ENCODE measurements at places on chromosomes 11 and 22.

DNA sequence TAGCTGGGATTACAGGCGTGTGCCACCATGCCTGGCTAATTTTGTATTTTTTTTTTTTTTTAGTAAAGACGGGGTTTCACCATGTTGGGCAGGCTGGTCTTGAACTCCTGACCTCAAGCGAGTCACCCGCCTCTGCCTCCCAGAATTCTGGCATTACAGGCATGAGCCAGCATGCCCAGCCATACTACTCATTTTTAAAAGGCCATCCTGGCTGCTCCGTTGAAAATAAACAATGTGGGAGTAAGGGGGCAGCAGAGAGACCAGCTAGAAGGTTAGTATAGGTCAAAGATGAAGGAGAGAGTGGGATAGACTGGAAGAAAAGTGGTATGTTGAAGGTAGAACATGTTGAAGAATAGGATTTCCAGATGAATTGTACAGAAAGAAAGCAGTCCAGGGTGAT is 17.6 kb upstream of the LIN7C start:
- no peak for DNase-seq

DNA sequence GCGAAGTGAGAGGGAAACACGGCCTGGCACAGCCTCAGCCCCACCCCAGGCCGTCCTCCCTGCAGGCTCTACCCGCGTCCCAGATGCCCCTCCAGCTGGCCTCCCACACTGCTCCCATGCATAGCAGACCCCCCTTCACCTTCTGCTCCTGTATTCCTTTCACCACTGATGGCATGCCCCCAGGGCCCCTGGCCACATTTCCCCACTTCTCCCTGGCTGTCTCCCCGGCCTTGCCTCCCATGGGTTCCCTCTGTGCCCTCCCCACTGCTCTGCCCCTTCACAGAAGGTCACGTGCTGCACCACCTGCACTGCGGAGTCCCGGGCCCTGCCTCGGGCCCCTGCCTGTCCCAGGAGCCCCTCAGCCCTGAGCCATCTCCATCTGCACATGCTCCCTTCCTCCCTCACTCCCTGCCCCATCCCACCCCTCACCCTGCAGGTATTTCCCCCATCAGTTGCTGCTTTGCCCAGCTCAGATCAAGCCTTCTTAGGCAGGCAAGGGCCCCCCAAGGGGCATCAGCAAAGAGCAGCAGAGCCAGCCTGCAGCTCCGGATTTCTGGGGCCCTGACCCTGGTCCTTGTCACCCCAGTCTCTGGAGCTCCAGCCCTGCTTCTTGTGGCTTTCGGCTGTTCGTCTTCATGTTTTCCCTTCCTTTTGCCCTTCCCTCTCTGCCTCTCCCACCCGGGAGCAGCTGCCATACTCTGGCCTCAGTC is 46.4 kb downstream of the GAB4 start:
- DNase-seq = no peak

DNA sequence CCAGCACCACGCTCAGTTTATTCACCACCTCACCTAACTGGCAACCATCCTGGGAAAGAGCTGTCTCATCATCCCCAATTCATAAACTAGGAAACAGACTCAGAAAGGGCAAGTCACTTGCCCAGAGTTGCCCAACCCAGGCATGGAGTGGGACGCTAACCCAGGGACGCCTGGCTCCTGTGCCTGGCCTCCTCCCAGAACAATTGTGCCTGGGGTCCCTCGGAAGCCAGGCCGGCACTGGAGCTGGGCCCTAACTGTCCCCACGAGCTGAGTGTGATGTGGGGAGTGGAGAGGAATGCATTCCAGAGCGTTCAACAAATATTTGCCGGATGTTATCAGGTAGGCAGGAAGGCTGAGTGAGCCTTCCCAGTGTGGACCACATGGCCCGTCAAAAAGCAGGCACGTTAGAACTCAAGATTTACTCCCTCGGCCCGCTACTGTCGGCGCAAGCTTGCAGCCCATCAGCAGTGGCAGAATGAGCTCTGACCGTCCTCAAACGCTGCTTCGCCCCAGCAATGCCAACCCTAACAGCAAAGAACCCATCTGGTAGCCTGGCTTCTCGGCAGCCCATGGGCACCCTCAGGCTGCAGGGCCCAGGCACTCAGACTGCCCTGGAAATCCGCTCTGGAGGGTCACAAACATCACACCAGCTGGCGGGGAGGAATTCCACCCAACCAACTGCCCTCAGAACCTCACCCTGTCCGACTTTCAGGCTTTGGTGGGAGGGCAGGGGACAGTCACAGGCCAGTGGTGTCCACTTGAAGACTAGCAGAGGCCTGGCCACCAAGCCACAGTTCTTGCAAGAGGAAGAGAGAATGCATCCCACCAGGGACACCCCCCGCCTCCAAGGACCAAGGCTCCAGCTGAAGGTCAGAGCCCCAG is 35.6 kb downstream of the MYH9 start:
- no peak for DNase-seq

DNA sequence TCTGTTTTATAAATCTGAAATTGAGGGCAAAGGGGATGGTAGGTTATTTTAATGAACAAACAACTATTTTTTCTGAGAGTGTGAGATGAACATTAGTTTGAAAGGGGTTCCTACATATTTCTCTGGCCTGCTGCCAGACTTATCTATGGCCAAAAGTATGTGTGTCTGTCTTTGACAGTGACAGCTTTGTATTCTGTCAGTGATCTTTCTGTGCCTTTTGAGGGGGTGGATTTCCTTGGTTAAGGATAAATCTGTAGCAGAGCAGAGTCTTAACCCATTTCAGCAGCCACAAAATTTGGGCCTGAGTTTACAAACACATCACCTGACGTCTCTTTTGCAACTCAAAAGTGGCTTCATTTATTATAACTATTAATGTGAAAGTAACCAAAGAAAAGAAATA is 30.9 kb downstream of the ZFTA start:
- DNase-seq = no peak

DNA sequence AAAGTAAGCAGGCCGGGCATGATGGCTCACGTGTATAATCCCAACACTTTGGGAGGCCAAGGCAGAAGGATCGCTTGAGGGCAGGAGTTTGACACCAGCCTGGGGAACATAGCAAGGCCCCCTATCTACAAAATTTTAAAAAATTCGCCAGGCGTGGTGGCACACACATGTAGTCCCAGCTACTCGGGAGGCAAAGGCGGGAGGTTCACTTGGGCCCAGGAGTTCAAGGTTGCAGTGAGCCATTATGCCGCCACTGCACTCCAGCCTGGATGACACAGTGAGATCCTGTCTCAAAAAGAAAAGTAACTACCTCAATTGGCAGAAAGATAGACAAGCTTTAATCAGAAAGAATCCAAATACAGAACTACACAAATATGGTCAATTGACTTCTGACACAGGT is 31.0 kb downstream of the CADM1 start:
- no peak for DNase-seq

DNA sequence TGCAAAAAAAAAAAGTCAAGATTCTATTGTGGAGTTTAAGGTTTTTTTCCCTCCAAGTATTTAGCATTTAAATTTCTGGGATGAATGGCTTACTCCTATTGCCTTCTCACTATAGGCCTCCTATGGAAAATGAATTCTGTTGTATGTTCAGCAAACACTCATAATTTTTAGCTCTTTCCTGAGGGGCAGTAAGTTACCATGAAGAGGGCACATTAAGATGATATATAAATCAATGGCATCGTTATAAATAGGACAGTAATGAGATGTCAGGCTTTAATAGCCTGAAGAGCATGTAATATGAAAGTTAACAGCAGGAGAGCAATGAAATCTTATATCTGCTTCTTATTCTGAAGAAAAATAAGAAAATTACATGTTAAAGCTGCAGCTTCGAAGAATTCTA is 32.9 kb downstream of the C11orf87 start:
- DNase-seq = no peak

DNA sequence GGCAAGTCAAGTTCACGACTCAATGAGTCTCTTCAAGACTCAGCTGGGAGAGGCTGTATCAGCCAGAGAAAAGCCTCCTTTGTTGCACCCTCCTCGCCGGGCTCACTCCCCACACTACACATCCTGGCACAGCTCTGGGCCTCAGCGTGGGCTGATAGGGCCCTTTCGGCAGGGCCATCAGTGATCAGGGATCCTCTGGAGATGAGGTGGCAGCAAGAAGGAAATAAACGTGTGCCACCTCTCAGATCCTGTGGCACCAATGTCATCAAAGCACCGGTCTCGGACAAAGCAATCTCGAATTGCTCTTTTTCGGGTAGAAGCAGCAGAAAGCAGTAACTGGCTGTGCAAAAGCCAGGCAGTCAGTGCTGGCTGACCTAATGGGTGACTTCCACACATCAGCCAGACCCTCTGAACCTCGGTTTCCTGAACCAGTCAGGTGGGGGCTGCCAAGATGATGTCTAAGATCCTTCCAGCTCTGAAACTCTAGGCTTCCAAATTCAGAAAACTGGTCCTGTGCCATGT is 2.1 kb downstream of the EHD1 start:
- no peak for DNase-seq

DNA sequence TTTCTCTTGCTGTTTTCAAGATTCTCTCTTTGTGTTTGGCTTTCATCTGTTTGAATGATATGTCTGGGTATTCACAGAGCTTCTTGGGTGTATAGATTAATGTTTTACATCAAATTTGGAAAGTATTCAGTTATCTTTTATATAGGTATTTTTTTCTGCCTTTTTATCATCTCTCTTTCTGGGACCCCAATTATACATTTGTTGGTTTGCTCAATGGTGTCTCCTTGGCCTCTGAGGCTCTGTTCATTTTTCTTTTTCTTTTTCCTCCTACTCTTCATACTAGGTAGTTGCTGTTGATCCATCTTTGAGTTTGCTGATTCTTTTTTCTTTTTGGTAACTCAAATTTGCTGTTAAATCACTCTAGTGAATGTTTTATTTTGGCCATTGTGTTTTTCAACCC is 14.3 kb downstream of the PLAAT5 start:
- no peak for DNase-seq

DNA sequence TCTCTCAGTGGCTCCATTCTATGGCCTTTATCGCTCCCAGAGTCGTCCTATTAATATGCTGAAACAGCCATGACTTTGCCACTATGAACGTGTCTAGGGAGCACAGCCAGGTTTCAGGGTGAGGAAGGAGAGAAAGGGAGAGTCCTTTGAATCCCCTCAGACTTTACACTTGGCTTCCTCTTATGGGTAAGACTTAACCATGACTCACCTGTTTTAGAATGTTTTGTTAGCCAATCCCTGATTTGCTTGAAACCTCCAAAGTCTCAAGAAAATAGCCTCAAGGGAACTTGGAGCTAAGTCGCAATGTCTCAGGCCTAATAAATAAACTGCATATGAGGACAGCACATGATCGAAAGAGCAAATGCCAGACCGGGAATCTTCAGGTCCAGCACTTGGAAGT is 131.2 kb upstream of the RCN1 start:
- no peak for DNase-seq

DNA sequence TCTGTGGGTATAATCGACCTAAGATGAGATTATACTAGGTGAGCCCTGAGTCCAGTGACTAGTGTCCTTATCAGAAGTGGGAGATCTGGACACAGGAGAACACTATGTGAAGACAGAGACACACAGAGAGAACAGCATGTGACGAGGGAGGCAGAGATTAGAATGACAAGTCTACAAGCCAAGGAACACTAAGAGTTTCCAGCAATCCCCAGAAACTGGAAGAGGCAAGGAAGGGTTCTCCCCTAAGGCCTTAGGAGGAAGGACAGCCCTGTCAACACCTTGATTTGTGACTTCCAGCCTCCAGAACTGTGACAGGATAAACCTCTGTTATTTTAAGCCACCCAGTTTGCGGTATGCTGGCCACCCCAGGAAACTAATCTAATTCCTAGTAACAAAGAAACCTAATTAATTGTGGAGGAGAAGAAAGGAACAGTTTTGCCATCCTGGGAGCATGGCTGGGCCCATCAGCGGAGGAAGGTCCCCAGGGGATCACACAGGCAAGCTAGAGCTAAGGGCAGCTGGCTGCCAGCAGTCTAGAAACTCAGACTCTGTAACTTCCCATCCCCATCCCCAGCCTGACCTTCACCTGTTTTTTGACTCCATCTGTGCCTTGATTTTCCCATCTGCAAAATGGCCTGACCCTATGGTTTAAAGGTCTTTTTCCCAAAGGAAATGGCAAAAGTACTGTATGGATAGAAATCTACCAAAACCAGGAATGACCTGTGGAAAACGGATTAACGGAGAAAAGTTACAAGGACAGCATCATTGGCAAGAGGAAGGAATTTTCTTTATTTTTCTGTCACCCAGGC is 10.3 kb upstream of the THOC5 start:
- no peak for DNase-seq

DNA sequence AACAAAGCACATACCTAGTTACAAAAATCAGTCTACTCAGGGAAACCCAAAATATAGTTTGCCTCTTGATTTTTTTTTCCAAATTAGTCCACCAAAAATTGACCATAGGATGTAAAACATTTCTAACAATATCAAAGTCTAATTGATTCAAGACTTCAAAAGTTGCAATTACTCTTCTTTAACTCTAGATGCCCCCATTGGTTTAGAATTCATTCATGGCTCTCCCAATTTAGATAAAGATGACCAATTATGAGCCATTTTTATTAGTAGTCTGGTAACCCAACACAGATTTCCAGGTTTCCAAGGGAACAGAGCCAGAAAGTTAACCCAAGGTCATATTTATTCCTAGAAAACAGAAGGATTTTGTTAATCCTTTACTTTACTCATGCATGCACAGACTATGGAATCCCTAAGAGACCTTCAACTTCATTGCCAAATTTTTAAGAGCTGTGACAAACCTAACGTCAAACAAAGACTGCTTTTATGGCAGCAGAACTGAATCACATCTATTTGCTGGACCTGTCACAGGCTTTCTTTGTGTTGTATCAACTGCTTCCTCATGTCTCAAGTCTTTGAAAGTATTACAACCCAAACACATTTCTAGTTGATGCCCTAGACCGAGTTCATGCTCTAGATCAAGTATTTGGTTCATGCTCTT is 55.3 kb downstream of the C22orf42 start:
- DNase-seq = no peak

DNA sequence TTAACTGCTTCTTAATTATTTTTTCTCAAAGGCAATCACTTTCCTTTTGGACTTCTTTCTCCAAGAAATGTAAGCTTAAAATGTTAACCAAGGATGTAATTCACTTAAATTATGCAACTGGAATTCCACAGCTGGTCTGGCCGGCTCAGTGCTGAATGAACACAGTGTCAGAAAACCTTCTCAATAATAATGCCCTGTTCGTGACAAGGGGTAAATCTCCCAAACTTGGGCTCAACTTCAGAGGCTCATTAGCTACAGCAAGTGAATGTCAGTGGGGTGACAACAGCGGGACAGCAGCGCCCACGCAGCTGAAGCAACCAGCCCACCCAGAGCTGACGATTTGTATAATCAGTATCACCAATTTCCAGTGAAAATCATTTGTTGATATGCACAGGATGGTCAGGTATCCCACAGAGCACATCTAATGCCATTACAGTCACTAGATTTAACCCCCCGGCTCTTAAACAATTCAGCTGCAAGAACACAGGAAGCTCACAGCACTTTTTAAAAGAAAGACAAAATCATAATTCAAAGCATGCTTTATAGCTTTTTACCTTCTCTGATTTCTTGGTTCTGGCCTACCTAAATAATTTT is 704.8 kb downstream of the DLG2 start:
- DNase-seq = no peak

DNA sequence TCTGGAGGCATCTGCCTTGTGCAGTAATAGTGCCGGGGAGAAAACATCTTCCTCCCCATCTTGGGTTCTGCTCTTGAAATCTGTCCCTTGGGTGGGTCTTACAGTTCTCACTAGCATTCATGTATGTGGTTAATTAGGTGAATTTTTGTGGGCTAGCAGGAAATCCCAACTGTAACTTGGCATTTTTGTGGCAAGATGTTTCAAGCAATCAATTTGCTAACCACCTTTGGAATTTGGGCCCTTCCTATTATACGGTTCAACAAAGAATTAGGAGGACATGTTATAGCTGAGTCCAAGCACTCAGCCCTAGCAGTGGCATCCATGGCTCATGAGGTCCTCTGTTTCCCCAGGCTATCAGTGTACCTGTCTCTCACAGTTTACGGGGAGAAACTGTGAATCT is 89.1 kb upstream of the MTNR1B start:
- no peak for DNase-seq

Data from GM13977 (cell line).